ENCODE measurements at places on chromosomes 5 and 9. TPM values are rescaled to one million over a fixed set of nuclear protein-coding genes. Genes with fewer than 3 reads are reported as not detected.

- H3K27me3 ChIP-seq, result no peaks in the 10 kb centered on the region
- DNase-seq, result no peak
- H3K4me3 ChIP-seq, result peak overlapping the region; percentile 96
- H3K27ac ChIP-seq, result no peak overlapping the region
These were observed 1.7 kb downstream of the FKBP15 start for GRCh38 chr9:113219186-113219936.

- peaks cover 5% of the 10 kb centered on the region for H3K4me1 ChIP-seq
- peak overlapping the region; percentile 73 for H3K27ac ChIP-seq
- no peaks in the 10 kb centered on the region for H3K27me3 ChIP-seq
- H3K36me3 ChIP-seq, result no peaks in the 10 kb centered on the region
- H3K4me3 ChIP-seq, result no peak overlapping the region
These were observed 60.4 kb downstream of the DOCK2 start for GRCh38 chr5:169697511-169697890.

The BARHL1 gene
- not detected for total RNA-seq

DNA sequence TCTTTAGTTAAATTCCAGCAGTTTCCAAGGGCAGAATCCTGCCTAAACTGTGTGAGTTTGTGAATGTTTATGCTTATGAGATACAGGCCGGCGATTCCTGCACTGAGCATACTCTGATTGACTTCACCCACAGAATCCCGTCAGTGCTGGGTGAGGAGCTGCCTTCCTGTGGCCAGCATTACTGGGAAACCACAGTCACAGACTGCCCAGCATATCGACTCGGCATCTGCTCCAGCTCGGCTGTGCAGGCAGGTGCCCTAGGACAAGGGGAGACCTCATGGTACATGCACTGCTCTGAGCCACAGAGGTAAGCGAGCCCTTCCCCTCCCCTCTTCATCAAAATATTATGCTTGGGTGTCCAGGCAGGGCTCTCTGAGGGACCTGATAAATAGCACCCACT is 103.7 kb downstream of the CMYA5 start:
- no peaks in the 10 kb centered on the region for H3K27me3 ChIP-seq
- no peak overlapping the region for H3K27ac ChIP-seq
- no peaks in the 10 kb centered on the region for H3K4me1 ChIP-seq
- H3K36me3 ChIP-seq, result no peaks in the 10 kb centered on the region
- no peak for DNase-seq

DNA sequence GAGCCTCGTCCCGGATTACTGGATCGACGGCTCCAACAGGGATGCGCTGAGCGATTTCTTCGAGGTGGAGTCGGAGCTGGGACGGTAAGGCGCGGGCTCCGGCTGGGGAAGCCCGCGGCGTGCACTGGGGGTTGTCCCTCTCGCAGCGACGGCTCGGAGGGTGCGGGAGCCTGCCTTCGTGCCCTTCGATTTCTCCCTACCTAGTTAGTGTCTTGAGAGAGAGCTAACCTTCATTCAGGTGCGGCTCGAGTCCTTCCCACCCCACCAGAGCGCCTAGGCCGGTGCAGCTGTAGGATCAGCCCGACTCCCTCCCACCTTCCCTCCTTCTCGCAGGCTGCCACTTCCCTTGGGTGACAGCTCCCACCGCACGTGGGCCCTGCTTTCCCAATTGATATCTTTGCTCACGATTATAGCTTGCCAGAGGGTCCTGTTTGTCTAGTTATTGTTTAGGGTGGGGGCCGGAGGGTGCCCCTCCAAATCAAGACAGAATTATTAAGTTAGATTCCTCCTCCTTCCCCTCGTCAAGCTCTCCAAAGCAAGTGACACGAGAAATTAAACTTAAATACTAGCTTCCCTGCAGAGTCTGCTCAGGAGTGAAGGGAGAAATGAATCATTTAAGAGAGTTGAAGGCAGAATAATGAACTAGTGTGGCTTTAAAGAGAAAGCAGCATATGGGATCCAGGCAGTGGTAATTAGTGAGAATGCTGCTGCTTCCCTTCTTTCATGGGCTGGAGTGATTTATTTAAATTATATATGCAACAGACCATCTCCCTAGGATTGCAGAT is 569 bp downstream of the CAMK4 start:
- H3K27ac ChIP-seq, result no peak overlapping the region
- H3K36me3 ChIP-seq, result no peaks in the 10 kb centered on the region
- DNase-seq, result peak; percentile 19
- H3K27me3 ChIP-seq, result no peaks in the 10 kb centered on the region

The PHF24 gene
- 0.17 TPM for total RNA-seq

All from fibroblast of lung (primary cell).